Bone marrow (tissue), 2 donors: ENCODE measurements at places on chromosomes 2 and 18.

DNA sequence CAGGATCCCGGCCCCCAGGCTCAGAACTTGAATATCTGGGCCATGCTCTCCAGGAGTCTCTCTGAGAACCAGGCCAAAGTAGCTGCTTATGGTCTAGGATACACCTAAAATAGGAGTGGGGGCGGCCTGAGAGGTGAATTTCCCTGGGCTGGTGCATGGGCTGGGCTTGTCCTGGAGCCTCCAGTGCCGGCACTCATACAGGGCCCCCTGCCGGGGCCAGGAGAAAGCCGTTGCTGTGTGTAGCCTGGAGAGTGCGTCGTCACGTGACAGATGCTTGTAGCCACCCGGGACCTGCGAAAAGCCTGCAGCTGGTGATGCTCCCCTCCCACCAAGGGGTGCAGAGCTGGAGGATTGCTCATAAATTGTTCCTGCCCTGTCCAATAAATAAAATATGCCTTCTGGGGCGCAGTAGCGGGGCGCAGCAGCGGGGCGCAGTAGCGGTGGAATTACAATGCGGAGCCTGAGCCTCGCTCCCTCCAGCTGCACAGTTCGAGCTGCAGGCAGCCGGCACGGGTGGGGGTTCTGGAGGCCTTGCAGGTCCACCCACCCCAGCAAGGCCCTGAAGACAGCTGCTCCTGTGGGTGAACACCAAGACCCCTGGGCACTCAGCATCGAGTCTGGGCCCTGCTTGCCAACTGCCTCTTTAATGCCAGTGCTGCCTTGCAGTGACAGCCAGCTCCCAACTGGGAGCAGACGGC is 289.9 kb downstream of the NDUFA10 start:
- no peak for DNase-seq

DNA sequence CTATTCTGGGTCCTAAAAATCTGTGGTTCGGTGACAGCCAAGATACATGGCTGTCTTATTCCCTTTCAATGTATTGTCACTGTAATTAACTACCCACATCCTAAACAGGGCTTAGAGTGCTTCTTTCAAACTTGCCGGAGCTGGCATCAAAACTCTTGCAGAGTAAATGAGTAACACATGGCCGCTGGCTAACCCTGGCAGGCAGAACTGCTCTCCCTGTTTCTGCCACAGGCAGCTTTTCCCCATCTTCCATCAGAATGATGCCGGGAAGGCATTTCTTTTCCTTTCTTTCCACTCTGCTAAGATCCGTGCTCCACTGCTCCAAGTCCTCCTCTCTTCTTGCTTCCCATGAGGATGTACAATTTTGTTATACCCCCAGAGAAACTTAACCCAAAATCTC is 54.8 kb upstream of the PTPRM start:
- no peak for DNase-seq

- DNase-seq = no peak
Measured at GRCh38 chr2:101479328-101479727, 4.4 kb upstream of the RFX8 start.

- no peak for DNase-seq
Measured at GRCh38 chr2:241248897-241249296, 60.4 kb downstream of the ANO7 start.

- no peak for DNase-seq
Measured at GRCh38 chr2:70753902-70754301, 14.1 kb downstream of the ADD2 start.

DNA sequence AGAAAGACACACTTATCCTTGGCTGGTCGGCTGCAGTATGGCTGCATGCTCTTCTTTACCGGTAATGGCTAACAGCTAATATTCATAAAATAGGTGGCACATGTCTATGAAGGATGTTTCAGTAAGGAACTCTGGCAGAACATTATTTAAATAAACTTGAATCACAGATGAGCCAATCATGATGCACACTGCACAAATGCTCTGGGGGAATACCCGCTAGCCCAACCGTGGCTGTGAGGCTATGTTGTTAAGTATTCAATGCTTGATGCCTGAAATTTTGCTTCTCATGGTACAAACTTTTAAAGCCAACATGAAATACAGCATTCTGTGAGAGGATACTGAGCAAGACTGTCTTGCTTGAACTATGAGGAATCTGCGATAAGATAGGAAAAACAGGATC is 505.8 kb downstream of the ZEB2 start:
- DNase-seq = no peak

DNA sequence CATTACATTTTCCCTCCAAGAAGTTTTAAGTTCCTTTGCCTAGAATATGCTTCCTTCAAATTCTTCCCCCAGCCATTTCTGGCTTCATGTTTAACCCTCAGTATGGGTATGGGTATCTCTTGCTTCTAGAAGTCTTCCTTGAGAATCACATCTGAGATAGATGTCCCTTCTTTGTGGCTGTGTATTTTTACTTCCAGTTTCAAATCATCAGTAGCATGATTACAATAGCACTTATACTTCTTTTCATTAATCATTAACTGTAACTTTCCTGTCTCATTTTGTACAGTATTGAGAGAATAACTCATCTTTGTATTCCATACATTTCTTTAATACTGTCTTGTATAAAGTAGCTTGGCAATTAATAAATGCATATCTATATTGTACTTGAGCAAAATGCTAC is 17.3 kb upstream of the PDE1A start:
- DNase-seq = no peak

DNA sequence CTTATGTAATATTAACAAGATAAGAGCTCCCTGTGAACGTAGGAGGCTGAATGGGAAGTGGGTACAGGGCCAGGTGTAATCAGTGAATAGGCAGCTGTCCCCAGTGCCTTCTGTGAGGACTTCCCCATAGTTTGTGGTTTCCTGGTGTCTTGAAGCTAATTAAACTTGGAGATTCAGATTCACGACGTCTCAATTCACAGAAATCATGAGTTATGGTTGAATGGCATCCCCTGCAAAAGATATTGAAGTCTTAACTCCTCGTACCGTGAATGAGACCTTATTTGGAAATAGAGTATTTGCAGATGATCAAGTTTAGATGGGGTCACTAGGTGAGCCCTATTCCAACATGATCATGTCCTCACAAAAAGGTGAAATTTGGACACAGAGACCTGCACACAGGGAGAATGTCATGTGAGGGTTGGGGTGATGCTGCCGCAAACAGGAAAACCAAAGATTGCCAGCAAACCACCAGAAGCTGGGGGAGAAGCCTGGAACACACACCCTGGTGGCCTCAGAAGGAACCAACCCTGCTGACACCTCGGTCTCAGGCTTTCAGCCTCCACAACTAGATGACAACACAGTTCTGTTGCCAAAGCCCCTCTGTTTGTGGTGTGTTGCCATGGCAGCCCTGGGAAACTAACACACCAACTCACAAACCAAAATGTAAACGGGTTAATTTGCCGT is 13.2 kb downstream of the ARL4C start:
- peak; percentile 24 for DNase-seq

- DNase-seq = no peak
Measured at GRCh38 chr2:28470759-28471158, 25.1 kb upstream of the PLB1 start.
